ENCODE measurements at places on chromosomes 16 and 17.

GRCh38 chr16:8798174-8798527 is 512 bp downstream of the PMM2 start:
- no peak for DNase-seq

DNA sequence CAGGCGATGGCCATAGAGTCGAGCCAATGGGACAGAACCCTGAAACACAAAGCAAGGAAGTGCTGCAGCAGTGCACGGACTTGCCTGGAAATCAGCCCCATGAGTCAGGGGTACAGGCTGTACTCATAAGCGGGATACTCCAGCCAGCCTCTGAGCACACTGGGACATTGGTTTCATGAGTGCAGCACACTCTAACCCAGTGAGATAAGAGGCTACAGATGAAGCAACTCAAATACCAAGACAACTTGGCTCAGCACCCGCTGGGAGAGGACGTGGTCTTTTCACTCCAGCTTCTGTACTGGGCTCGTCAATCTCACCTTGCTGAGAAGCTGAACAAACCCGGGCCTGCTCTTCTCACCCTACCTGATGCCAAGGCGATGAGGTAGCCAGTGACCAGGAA is 98.2 kb downstream of the AXIN2 start:
- DNase-seq: no peak

GRCh38 chr16:27285676-27286196 is 17.2 kb upstream of the NSMCE1 start:
- DNase-seq: no peak

DNA sequence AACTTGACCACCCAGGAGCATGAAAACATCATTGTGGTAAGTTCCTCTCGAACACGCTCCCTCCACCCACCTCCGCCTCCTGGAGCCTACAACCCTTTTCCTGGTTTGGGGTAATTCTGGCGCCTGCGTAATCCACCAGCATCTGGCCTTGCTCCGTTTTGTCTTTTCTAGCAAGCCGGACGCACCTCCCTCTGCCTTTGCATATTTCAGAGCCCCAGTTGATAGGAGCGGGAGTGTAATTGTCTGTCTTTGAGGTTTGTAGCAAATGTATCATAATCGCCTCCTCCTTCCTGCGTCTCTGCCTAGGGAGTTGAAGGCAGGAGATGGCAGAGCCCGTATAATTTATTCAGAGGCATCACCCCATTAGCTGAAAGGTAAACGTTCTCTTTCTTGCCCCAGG is 121.3 kb upstream of the PLCG2 start:
- DNase-seq: no peak

- peak; percentile 14 for DNase-seq
Measured at GRCh38 chr17:45172541-45173286, 11.0 kb downstream of the HEXIM2 start.

DNA sequence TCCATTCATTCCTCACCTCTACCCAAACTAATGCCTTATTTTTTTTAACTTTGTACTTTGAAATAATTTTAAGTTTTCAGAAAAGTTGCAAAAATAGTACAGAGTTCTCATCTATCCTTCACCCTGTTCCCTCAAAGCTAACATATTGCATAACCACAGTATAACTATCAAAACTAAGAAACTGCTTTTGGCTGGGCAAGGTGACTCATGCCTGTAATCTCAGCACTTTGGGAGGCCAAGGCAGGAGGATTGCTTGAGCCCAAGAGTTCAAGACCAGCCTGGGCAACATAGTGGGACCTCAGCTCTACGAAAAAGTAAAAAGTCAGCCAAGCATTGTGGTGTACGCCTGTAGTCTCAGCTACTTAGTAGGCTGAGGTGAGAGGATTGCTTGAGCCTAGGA is 147.7 kb downstream of the SKAP1 start:
- DNase-seq: no peak

GRCh38 chr16:83296505-83296904 is 511.3 kb upstream of the HSBP1 start:
- DNase-seq: no peak

DNA sequence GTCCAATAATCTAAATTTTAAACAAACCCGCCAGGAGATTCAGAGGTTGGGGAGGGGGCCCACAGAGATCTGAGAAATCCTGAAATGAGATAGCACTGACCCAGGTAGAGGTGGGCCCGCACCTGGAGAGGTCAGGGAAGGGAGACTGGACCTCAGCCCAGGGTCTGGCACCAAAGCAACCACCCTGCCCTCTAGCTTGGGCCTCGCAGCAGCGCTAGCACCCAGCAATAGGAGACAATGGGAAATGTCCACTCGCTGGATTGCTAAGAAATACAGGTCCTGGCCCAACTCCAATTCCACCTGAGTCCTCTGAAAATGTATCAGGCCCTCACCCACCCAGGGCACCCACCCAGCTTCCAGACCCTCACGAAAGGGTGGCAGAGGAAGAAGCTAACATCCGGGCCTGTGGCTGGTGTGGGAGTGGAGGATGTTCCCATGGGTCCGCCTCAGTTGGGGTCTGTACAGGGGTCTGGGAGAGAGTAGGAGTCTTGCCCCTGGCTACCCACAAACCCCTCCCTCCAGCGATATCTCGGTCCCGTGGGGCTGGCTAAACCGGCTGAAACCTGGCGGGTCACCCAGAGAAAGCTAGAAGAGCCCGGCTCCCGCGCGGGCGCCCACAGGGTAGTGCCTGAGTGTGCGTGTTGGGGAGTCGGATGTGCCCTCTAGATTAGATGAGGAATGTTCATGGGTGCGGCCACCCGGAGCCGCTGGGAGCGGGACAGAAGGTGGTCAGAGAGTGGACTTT is 1.1 kb downstream of the PLLP start:
- DNase-seq: no peak

GRCh38 chr17:50558941-50559614 is 1.4 kb upstream of the CACNA1G start:
- no peak for DNase-seq

DNA sequence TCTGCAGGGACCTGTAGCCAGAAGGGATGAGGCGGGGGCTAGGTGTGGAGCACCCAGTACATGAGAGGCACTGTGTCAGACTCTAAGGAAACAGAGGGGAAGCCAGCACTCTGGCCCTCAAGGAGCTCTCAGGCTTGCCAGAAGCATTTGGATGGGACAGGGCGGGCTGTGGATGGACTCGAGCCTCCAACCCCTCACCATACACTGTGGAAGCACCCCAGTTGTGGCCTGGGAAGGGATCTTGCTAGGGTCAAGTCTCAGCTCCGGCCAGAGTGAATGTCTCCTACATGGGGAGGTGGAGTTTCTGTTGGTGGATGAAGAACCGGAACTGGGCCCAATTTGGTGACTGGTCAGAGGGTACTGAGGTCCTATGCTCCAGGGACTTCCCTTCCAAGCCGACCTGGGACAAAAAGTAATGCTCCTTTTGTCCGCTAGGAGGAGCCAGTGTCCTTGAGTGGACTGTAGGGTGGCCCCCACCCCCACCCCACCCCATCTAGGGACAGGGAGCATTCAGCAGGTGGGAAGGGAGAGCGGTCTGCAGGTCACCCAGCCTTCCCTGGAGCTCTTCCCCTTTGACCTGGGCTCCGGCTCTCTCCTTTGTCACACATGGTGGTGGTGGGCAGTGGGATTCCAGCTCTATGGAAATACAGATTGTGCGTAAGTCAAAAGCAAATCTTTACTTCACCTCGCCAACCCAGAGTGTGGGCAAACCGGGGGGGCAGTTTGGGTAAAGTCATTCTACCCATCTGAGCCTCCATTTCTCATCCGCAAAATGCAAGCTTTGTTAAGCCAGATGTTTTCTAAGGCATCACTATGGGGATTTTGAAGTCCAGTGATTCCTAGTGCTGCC is 20.4 kb upstream of the PHB1 start:
- DNase-seq: peak; percentile 25

DNA sequence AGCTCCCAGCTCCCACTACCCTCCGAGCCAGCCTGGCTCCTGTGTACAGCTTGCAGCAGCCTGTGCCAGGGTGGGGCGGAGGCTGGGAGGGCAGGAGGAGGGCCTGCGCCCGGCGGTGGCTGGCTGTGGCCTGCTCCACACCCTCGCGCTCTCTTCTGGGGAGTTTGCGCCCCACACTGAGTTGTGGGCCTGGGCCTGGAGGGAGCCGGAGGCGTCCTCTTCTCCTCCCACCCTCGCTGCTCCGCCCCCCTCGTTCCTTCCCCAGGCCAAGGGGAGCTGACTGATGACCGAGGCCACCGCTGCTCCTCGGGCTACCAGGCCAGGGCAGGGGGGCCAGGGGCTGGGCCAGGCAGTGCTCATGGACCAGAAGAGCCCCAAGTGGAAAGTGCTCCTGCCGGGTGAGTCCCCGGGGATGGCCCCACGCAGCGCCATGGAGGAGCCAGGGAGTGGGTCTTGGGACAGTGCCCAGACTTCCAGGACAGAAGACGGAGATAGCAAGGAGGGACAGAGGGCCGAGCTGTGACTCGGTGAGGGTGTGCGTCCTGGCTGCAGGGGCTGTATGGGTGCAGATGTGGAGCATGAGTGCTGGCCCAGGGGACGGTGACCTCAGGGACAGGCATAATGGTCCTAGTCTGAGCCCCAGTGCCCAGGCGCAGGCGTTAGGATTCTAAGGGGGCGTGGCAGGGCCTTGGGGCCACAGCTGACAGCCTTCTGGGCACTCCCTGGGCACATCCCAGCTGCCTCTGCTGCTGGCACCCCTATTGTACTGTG is 242.1 kb upstream of the GSE1 start:
- no peak for DNase-seq

DNA sequence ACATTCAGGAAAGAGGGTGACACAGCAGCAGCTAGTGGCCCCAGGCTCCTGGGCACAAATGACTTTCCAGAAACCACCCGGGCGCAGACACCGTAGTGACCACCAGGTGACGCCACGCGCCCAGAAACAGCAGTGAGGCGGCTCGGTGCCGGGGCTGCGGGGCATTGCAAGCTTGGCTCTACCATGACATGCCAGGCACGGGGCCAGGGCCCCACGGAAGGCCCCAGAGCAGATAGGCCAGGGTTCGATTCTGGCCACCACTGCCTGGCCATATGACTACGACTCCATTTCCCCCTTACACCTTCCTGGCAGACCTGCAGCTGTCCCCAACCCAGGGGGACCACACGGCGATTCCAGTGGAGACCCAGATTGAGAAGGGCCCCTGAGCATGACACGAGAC is 6.7 kb downstream of the RHBDF1 start:
- DNase-seq: peak; percentile 74

- DNase-seq: no peak
Measured at GRCh38 chr16:11393366-11393765, 48.1 kb downstream of the RMI2 start.

DNA sequence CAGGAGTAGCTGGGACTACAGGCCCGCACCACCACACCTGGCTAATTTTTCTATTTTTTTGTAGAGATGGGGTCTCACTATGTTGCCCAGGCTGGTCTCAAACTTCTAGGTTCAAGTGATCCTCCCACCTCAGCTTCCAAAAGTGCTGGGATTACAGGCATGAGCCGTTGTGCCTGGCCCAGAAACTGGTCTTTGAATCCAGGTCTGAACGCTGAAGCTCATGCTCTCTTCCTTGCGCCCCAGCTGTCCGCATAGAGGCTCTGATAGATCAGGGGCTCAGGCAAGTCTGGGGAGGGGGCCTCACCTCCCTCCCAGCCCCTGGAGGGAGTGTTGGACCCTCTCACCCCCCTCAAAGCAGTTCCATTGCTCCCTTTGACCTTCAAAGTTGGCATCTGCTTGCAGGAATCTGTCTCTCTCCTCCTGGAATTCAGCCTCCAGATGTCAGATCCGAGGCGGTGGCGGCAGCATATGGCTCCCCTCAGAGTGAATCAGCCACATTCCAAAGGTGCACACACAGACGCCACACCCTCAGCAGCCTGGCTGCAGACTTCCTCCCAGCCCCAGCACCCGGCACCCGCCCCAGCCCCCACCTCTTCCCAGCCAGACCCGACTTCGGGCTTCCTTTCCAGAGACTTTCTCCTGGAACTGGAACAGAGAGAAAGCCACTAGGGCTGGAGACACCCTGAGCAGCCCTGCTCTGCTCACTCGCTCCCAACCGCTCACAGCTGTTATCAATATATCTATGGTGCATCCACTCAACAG is 16.9 kb upstream of the GLIS2 start:
- no peak for DNase-seq

DNA sequence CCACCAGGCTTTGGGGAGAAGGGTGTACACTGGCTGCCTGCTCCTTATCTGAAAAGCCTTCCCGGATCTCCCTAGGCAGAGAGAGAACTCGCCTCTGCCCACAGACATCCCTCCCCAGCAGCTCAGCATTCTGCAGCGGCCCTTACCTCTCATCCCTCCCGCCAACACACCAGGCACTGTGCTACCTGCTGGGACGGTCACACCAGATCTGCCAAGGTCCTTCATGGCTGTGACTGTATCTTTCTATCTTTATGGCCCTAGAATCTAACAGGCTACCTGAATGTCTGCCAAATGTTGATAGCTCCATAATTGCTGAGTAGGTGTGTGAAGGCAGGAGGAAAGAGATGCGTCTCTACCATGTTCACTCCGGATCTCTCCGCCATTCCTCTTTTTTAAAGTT is 7.9 kb downstream of the TSNAXIP1 start:
- DNase-seq: no peak

- no peak for DNase-seq
Measured at GRCh38 chr16:50899951-50900350, 158.1 kb downstream of the CYLD start.

- no peak for DNase-seq
Measured at GRCh38 chr16:64365448-64365931, 756.4 kb downstream of the CDH11 start.

DNA sequence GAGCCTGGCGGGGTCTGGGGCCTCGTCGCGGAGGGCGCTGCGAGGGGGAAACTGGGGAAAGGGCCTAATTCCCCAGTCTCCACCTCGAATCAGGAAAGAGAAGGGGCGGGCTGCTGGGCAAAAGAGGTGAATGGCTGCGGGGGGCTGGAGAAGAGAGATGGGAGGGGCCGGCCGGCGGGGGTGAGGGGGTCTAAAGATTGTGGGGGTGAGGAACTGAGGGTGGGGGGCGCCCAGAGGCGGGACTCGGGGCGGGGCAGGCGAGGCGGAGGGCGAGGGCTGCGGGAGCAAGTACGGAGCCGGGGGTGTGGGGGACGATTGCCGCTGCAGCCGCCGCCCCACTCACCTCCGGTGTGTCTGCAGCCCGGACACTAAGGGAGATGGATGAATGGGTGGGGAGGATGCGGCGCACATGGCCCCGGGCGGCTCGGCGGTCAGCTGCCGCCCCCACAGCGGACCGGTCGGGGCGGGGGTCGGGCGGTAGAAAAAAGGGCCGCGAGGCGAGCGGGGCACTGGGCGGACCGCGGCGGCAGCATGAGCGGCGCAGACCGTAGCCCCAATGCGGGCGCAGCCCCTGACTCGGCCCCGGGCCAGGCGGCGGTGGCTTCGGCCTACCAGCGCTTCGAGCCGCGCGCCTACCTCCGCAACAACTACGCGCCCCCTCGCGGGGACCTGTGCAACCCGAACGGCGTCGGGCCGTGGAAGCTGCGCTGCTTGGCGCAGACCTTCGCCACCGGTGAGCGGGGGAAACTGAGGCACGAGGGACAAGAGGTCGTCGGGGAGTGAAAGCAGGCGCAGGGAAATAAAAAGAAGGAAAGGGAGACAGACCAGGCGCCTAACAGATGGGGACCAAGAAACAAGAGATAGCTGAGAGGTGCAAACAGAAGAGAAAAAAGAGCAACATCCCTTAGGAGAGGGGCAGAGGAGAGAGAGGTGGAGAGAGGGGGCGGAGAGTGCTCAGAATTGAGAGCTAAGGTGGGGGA is at the start of gene PNMT:
PNMT (plus strand) TSS at position 509 of the 980 bp plus-strand sequence; CDS start at position 532, 23 bp downstream.
- peak; percentile 63 for DNase-seq

- no peak for DNase-seq
Measured at GRCh38 chr16:64513871-64514270, 608.0 kb downstream of the CDH11 start.
